ENCODE measurements at places on chromosomes 4 and X. TPM values are rescaled to one million over a fixed set of nuclear protein-coding genes. Genes with fewer than 3 reads are reported as not detected.

GRCh38 chrX:26511589-26512363, 295.8 kb downstream of the MAGEB5 start:
- no peak for DNase-seq

GRCh38 chr4:180909279-180909678, 1333.9 kb upstream of the TENM3 start:
- no peak for DNase-seq

DNA sequence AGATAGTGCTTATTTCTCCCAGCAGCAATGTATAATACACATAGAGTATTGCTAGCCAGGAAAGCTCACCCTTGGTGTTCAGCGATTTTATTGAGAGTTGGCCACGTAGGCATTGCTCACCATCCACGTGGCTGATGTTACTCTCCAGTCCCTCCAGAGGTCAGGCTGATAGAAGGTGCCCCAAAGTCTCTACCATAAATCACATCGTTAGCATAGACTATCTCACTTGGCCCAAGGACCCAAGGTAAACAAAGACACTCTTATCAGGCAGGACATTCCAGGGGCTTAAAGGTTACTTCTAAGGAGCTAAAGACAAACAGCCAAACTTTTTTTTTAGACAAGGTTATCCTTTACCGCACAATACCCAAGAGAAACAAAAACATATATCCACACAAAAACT, 30.3 kb upstream of the RGN start:
- DNase-seq, result no peak

- no peak for DNase-seq
Observed at GRCh38 chr4:139773560-139774318, 108.1 kb downstream of the MGST2 start.

GRCh38 chr4:118767109-118767508, 68.8 kb downstream of the SEC24D start:
- no peak for DNase-seq

DNA sequence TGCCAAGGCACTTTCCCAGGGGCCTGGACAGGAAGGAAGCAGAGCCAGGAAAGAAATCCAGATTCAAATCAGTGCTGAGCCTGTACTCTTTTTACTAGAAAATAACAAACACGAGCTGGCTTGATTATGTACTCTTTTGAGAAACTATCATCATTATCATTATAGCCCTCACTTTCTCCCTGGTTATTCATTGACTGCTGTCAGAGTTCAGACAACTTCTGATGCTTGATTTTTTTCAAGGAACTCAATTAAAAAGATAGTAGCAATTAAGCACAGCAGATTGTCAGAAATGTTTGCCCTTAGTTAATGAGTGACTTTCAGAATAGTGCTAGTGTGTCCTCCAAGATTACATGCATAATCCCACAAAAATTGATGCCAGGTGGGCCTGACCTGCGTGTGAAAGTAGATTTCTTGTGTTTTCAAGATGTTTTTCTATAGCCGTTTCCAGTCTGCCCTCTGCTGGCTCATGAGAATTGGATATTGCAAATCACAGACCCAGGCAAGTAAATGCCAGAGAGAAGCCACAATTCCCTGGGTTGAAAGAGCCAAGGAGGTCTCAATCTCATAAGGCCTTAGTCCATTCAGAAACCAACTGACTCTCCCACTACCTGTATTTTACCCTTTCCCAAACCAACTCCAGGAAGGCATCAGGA, 14.3 kb upstream of the PNPLA4 start:
- no peak for DNase-seq

DNA sequence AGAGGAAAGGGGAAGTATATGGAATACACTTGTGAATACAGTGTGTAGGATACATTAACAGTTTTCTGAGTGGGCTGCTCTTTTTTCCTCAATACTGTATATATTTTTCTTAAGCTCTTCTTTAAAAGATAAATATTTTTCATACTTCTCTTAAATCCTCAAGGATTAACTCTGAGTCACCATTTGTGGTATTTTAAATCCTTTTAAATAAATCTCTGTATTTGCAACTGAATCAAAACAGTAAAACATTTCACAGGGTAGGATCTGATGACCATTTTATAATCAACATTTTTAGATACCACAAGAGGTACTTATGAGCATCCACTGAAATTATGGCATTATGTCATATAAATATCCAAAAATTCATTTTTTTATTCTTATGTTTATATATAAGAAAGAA, 87.6 kb downstream of the GAB1 start:
- DNase-seq, result no peak

DNA sequence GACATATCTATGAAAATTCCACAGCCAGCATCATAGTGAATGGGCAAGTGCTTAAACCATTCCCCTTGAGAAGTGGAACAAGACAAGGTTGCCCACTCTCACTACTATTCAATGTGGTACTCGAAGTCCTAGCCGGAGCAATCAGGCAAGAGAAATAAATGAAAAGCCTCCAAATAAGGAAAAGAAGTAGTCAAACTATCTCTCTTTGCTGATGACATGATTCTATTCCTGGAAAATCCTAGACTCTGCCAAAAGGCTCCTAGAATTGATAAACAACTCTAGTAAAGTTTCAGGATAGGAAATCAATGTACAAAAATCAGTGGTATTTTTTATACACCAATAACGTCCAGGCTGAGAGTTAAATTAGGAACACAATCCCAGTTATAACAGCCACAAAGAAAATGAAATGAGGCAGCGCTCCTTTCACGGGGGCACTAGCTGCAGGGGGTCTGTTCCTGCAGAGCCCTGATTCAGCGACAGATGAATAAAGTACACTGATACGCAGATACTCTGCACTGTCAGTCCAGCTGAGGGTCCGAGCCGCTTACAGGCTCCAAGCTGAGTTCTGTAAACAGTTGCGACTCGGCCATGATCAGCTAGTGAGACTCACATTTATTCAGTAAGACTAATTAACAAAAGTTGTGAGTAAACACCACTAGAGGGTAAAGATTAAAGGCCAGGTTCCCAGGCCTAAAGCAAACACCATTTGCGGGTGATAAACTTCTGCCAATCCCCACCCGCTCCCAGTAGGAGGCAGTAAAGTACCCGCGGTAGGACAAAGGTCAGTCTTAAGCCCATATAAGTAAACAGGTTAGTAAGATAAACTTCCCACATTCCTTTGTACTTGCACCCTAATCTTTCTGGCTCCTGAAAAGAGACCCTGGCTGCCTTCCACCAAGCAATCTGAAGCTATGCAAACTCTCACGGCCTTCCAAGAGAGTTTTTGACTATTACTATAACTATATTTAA, 290.6 kb upstream of the GRID2 start:
- DNase-seq, result no peak

GRCh38 chr4:63063760-63064159, 1345.5 kb downstream of the TECRL start:
- DNase-seq, result no peak

DNA sequence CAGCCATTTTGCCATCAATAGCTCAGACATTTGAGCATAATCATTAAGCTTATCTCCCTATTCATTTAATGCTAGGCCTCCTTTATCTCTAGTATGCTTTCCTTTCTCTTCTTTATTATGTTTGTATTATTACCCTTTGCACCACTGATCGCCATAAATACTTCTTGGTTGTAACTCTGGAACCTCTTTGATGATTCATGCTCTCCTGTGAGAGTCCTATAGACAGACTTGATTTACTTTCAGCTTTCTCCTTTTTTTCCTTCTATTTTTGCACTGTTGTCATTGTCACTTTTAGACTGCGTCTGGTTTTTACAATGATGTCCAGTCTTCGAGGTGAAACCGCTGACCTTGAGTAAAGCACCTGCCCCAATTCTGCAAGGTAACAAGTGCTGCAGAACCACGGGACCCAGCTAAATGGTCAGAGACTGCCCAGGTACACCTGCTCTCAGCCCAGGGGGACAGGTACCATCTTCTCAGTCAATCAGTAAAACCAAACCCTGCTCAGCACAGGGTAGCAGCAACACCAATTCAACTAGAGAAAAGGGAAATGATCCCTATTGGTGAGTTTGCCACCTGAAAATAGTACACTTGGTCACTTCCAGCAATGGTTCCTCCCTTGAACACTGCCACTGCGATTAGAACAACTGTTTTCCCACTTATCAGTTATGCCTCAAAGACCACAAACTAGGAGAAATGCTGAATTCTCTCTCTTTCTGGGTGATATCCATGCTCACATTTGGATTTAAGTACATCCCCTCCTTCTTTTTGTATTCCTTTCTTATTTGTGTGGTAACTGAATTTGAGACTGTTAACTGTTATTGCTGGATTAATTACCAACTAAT, 125.1 kb downstream of the MAML3 start:
- no peak for DNase-seq

GRCh38 chrX:83504721-83505479, 3.2 kb upstream of the POU3F4 start:
- no peak for DNase-seq

- no peak for DNase-seq
Observed at GRCh38 chr4:9384126-9384525, 21.2 kb downstream of the USP17L30 start.

DNA sequence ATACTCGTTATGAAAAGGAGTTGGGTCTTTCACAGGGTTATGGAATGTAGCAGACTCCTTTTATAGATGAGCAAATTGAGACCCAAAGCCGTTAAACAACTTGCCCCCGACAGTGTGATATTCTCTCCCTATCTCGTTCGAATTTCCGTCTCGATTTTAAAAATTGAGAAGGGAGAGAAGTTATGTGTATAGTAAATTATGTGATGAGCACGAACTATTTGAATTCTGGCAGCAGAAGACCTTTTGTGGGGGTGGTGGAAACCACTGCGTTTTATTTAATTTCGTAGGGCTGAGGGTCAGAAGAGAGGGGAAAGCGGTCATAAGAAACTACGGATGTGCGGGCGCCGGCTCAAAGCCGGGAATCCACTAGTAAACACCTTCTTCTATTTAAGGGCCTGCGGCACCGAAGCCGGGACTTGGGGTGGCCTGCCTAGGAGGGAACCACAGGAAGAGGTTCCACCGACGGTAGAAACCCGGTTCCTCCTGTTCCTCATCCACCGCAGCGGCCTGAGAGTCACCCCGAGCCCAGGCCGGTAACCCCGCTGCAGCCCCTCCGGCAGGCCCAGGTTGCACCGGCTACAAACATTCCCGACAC, 1.5 kb upstream of the DDX3X start:
- DNase-seq, result peak; percentile 44

The RHOXF2B gene
- not detected for total RNA-seq

The GALNTL6 gene
- total RNA-seq, result not detected

The MFAP3L gene
- 3.2 TPM for total RNA-seq

The DCHS2 gene
- not detected for total RNA-seq

The MED14 gene
- 39.1 TPM for total RNA-seq

The ZMAT1 gene
- total RNA-seq, result 2.6 TPM
